ENCODE measurements at places on chromosomes 7 and 10.

GRCh38 chr7:100152937-100153666 is 4.4 kb downstream of the LAMTOR4 start:
- DNase-seq = no peak

DNA sequence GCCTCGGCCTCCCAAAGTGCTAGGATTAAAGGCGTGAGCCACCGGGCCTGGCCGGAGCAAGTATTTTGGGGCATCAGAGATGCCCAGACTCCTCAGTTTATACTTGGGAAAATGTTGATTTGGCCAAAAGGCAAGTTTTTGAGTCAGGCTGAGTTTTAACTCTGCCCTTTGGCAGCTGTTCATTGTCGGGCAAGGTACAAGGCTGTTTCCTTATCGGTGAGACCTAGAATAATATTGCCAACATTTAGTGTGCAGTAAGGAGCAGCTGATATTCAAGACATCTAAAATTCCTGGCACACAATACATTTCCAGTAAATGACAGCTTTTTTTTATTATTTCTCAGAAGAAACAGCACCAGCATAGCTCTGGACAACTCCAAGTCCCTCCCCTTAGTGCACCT is 147.6 kb upstream of the C7orf33 start:
- no peak for DNase-seq

- DNase-seq = no peak
These were observed 27.4 kb downstream of the EPDR1 start for GRCh38 chr7:37947941-37948210.

DNA sequence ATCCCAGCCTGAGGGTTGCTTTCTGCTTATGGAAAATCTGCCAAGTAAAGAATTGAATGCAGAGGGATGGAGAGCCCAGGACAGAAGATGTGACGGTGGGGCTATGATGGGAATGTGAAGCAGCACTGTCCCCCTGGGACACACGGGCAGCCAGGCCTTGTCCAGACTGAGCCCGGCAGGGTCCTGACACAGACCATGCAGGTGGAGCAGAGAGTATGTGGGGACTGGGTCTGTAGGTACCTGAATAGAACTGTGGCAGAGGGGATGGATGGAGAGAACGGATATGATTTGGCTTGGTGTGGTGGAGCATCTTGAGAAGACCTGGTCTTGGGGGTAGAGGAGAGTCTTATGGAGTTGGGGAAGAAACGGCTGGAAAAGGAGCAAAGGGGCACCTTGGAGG is 732 bp upstream of the LRRC18 start:
- DNase-seq = no peak

DNA sequence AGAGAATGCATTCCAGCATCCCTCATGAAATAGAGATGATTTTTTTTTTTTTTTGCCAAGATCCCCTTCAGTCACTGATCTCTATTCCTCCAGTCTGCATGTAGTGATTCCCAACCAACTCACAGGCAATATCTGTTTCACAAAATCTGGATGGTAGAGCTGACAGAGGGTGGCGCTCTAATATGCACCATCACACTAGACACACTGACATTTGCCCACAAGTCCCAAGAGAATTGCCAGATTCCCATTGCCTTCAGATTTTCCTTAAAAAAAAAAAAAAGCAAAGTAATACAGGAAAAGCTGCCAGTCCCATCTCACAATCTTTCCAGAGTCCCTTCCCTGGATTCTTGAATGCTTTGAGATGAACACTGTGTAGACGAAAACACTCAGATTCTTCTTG is 301.0 kb downstream of the SORCS1 start:
- no peak for DNase-seq

DNA sequence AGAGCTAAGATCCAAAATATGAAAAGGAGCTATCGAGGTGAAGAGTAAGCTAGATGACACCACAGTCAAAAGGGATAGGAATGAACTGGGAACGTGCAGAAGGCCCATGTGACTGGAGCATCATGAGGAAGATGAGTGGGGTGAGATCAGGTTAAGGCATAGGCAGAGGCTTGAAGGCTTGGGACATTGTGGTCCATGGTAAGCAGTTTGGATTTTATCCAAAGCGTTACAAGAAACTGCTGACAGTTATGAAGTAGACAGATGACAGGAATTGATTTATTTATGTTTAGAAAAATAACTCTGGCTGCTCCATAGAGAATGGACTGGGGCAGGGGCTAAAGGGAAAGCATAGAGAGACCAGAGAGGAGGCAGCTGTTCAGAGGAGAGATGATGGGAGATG is 18.1 kb upstream of the PANK1 start:
- no peak for DNase-seq

- DNase-seq = no peak
These were observed 12.3 kb downstream of the THNSL1 start for GRCh38 chr10:25028711-25029110.

- DNase-seq = no peak
These were observed 37.4 kb upstream of the LBX1 start for GRCh38 chr10:101266381-101267289.

DNA sequence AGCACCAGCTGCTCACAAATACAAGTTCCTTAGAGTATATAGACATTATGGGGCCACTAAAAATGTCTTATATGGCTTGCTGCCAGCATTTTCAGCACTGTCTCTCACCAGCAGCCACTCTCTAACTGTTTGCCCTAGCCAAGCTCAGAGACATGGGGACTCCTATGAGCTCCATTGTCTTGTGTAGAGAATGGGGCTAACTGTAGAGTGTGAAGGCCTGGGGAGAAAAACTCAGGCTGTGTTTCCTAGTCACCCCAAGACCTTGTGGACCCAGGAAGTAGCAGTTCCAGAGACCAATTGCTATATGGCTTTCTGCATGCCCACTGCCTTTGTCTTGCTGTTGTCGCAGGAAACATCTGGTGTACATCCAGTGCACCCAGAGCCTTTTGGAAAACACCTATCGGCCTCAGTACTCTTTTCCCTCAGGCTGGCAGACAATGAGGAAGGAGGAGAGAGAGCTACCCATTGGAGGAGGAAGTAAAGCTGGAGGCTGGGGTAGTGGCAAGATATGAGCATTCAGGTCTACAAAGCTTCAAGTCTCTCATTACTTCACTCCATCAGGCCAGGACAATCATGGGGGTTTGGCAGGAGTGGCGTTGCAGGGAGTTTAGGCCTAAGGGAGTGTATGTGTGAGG is 28.4 kb downstream of the ENTPD1 start:
- DNase-seq = no peak

GRCh38 chr7:28408960-28409715 is 3.2 kb upstream of the CREB5 start:
- peak; percentile 98 for DNase-seq
